ENCODE measurements at places on chromosomes 1 and 21.

- no peak for DNase-seq
These were observed 1.9 kb downstream of the SLC2A1 start for GRCh38 chr1:42956739-42957138.

- DNase-seq, result peak; percentile 5
These were observed 50.5 kb upstream of the PRRC2C start for GRCh38 chr1:171434717-171435346.

DNA sequence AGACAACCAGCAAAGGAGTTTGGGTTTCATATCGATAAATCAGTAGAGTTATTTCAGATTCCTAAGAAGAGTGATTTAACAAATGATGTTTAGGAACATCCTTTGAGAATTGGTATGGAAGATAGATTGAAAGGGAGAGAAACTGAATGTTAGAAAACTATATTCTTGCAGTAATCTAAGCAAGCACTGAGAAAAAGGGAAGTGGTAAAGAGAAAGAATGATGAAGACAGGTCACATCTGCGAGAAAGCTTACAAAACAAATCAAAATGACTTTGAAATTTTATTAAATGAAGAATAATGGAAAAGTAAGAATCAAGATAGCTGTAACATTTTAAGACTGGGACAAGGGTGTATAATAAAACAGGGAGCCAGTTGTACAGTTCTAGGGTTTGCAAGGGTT, 177.0 kb downstream of the HS2ST1 start:
- no peak for DNase-seq

DNA sequence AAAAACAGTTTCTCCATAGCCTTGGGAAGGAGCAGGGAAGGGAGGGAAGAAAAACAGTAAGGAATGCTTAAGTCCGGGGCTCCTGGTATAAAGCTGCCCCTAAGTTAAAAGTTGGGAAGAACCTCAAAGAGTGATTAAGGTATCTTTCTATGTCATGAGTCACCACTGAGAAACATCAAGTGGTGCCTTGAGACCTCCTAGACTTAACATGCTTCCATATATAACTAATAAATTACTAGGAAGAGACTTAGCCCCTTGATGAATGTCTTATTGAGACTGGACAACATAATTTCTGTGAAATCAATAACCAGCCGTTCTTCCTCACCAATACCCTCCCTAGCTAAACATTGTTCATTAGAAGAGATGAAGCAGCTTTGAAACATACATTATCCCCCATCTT, 121.8 kb upstream of the SLC44A3 start:
- no peak for DNase-seq

DNA sequence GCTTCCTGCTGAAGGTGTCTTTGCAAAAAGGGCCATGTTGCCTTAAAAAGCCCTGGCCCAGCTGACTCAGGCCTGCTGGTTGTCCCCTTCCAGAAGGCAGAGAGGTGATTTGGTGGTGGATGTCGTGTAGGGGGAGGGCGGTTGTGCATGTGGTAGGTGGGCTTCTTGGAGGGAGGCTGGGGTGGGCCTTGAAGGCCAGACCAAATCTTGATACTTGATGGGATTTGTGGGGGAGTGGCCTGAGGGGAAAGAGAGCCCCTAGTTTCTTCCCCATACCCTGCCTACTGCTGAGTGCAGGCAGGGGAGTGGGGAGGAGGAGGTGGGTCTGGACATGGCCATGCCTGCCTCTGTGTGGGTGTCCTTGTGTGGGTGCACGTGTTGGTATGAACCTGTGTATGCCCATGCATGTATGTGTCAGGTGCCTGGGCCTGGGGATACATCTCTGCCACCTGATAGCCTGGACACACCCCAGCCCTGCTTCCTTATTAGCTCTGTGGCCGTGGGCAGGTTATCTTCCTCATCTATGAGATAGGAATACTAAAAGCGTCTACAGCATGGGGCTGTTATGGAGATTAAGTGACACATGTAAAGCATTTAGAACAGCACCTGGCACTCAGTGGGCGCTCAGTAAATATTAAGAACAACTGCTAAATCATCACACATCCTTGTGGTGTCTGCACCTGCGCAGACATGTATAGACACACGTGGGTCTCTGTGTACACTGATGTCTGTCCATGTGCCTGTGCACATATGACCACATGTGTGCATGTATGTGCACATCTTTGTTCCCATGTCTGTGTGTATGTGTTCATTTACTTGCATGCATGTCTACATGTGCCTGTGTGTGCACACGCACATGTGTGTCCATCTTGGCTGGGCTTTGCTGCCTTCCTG, 17.0 kb downstream of the FAM151A start:
- DNase-seq, result no peak

DNA sequence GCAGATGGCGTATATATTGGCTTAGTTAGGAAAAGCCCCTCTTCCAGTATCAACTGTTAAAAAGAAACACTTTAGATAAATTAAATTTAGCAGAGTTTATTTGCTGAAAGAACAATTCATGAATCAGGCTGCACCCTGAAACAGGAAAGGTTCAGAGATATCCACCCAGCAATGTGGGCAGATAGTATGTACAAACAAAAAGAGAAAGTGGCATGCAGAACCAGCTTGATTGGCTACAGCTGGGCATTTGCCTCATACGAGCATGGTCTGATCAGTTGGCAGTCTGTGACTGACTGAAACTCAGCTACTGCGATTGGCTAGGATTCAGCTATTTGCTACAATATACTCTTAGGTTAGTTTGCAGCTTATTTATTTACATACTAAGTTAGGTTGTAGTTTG, 98.2 kb downstream of the ZC3H11B start:
- no peak for DNase-seq

DNA sequence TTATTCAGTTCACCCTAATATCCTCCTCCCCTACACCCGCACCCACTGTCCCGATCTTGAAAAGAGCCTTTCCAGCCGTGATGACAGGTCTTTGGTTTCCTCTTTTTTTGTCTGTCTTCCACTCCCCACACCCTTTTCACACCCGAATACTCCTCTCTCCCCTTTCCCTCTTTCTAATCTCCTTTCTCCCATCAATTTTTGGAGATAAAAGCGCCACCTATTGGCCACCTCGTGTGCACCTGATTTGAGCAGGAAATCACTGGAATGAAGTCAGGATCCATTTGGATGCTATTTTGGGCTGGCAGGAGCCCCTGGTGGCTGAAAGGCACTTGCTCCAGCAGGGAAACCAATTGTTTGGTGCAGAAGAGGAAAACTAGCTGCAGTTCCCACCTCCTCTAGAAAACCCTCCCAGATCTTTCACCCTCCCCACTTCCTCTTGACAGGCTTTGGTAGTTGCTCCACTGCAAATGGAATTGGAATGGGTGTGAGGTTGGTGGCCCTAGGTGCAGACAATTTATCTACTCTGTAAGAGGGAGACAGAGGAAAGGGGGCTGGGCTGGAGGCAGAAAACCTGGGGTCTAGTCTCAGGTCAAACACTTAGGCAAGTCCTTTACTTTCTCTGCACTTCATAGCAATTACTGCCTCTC, 8.4 kb downstream of the FOXE3 start:
- DNase-seq, result no peak

DNA sequence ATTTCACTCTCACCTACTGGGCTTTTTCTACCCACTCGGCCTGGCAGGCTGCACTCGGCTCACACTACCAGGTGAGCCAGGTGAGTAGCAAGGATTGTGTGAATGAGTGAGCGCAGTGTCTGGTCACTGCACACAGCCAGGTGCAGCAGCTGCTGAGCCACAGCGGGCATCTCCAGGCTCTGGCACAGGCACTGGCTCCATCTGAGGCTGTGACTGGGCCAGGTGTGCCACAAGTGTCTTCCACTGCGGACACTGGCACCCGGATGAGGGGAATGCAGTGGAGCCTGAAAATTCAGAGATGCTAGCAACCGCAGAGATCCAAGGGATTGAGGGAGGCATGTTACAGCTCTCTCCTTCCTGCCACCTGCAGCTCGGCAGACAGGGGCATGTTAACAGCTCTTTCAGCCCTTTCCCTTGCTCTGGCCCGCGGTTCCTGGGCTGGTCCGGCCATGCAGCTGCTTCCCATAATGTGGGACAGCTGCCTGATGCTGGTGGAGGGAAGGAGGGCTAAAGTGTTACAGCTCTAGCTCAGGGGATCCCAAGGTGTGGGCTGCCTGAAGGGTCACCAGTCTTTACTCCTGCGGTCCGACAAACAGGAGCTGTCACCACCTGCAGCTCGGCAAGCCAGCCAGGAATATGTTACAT, 1038.3 kb downstream of the AMY1C start:
- no peak for DNase-seq

DNA sequence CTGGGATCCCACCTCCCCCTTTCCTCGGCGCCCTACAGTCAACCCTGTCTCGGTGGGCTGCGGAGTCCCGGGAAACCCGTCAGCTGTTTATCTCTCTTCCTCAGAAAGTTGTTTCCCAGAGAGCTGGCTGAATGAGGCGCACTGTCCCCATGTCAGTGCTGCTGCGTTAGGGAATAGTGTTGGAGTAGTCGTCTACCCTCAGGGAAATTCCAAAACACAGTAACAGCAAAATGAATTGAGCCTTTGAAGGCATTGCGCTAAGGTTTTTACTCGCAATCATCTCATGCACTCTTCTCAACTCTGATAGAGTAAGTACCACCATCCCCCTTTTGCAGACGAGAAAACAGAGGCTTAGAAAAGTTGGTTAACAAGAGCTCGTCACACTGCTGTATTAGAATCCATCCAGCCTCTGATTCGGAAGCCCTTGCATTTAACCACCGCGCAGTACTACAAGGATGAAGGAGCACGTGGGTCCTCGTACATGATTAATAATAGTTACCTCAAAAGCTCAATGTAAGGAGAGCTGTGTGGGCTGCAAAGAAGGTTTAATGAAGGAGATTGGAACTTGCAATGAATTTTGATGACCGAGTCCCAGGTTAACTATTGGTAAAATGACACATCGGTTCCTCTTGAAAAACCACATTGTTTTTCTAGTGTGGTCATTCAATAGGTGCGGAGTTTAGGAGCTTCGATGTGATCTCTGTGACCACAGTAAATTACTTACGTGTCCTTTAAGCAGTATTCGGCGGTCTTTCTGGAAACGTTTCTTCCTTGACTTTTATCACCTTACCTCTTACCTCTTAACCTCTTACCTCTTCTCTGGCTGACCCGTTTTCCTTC, 788 bp upstream of the EDEM3 start:
- DNase-seq, result peak; percentile 38

DNA sequence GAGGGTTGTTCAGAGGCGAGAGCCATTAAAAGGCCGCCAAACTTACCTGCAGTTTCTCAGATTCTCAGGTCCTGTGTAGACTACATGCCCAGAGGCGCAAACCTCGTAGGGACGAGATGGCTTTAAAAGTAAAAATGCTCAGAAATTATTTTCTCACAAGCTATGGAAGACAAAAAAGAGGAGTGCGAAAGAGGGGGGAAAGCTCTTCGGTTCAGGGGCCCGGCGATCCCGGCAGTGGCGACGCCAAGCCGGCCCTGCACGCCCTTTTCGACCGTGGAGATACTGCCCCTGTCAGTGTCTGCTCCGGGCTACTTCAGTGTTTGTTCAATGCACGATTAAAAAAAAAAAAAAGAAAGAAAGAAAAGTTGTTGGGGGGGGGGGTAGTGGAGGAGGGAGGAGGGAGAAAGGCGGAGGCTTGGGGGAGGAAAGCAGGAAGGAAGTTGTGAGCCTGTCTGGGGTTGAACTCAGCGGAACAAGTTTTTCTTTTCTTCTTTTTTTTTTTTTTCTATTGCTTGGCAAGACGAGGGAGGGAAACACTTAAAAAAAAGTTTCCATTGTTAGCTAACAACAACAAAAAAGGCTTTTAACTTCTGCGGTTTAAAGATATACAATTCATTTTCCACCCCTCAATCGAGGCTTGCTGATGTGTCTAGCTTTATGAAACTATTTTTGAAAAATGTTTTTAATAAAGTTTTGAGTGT, at the start of gene ITPKB:
Gene ITPKB, minus strand, starts transcription at position 288 of the 701 bp plus-strand sequence. CDS start 1,824 bp downstream, outside the sequence.
- DNase-seq, result peak; percentile 74

DNA sequence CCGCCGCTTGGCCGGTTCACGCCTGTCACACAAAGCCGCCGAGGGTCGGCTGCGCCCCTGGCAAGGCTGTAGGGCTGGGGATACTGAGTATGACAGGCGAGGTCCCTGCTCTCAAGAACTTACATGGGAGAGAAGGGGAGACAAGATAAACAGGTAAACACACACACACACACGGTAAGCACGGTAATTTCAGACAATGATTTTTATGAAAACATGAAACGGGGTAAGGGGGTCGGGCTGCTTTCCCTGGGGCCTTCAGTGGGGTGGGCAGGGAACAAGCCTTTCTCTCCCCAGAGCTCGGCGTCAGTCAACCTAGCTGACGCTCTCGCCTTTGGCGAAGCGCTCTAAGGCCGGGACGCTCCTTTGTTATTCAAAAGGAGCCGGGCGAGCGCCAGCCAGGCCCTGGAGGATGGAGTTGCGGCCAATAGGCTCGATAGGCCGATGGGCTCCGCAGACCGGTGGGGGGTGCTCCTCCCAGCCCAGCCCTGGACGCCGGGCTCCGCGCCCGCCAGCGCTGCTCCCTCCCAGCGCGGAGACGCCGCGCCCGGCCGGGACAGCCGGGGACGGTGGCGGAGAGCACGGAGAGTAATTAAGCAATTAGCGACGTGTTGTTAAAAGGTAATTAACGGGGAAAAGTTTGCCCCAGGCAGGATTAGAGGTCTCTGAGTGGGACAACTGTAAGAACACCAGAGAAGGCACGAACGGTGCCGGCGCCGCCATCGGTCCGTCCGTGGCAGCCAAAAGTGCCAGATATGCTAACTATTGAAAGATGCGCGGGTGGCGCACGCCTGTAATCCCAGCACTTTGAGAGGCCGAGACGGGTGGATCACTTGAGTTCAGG, 950 bp upstream of the INKA2 start:
- DNase-seq, result no peak

DNA sequence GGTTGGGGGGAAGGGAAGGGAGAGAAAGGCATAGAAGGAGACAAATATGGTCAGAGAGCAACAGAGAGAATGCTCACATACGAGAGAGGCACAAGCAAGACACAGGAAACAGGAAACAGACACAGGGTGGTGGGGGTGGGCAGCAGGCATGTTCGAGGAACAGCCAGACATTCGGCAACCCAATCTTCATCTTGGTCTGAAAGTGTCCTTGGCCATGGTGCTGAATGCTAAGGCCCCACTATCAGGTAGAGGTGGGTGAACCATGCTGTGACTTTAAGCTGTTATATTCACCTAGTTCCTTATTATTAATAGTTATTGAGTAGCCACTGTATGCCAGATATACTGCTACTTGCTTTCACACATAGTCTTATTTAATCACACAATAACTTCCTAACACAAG, 109.2 kb downstream of the DDX20 start:
- DNase-seq, result no peak

DNA sequence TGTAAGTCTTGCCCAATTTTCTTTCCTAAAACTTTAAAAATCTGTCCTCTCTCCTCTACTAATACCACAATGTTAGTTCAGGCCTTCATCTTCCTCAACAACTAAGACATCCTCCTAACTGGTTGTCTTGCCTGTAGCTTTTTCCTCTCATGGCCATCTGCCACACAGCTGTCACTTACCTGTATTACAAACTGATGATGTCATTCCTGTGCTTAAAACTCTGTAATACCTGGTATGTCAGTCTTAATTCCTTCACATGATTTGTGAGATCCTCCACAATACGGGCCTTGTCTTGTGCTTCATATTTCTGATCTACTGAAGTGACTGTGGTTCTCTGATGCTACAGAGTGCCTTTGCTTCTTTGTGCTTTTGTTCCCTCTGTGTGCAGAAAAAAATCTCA, 9.8 kb downstream of the MRPS14 start:
- DNase-seq, result no peak

- DNase-seq, result no peak
These were observed 49.9 kb downstream of the DMRTB1 start for GRCh38 chr1:53508991-53509666.

- DNase-seq, result no peak
These were observed 44.3 kb downstream of the DISP3 start for GRCh38 chr1:11523261-11523660.

GRCh38 chr1:186605762-186606350, 74.4 kb downstream of the PTGS2 start:
- peak; percentile 53 for DNase-seq
